Activated CD8-positive, alpha-beta T cell treated with anti-CD3 and anti-CD28 coated beads for 36 hours (primary cell): ENCODE measurements at places on chromosomes 7 and 10. TPM values are rescaled to one million over a fixed set of nuclear protein-coding genes. Genes with fewer than 3 reads are reported as not detected.

DNA sequence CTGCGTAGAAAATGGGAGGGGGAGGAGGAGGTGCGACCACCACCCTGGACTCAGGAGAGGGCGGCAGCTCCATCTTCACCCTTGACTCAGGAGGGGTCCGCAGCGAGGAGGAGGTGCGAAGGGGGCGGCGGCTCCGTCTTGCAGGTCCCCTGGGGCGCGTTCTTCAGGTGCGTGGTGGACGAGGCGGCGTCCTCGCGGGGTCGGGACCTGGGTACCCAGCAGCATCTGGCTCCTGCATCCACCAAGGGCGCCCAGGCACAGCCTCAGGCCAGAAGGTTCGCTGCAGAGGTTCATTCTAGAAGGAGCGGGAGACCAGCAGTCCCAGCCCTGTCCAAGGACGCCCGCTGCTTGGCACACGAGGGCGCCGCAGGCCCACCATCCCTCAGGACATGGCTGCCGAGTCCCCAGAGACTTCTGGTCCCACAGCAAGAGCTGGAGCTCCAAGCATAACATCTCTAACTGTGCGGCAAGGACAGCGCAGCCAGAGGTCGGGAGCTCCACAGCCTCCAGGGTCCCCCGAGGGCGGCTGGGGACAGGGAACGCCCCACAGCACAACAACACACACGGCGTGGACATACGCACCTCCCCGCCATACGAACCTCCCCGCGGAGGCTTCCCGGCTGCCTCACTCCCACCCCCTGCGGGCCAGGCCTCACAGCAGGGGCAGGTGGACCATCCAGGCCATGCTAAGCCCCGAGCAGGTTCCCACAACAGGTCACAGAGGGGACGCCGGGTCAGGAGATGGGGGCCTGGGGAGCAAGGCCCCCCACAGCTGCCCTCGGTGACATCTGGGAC is 16.8 kb upstream of the DPYSL4 start:
- DNase-seq: peak; percentile 33
- H3K4me3 ChIP-seq: no peak overlapping the region
- H3K27ac ChIP-seq: no peak overlapping the region
- peaks cover 4% of the 10 kb centered on the region for H3K27me3 ChIP-seq

DLX6 gene
- not detected for total RNA-seq

- no peaks in the 10 kb centered on the region for H3K27me3 ChIP-seq
- no peaks in the 10 kb centered on the region for H3K36me3 ChIP-seq
- no peak for DNase-seq
- no peak overlapping the region for H3K27ac ChIP-seq
- no peaks in the 10 kb centered on the region for H3K4me1 ChIP-seq
- no peak overlapping the region for H3K4me3 ChIP-seq
These were observed 489.4 kb downstream of the SEMA3D start for GRCh38 chr7:84697506-84697905.

DNA sequence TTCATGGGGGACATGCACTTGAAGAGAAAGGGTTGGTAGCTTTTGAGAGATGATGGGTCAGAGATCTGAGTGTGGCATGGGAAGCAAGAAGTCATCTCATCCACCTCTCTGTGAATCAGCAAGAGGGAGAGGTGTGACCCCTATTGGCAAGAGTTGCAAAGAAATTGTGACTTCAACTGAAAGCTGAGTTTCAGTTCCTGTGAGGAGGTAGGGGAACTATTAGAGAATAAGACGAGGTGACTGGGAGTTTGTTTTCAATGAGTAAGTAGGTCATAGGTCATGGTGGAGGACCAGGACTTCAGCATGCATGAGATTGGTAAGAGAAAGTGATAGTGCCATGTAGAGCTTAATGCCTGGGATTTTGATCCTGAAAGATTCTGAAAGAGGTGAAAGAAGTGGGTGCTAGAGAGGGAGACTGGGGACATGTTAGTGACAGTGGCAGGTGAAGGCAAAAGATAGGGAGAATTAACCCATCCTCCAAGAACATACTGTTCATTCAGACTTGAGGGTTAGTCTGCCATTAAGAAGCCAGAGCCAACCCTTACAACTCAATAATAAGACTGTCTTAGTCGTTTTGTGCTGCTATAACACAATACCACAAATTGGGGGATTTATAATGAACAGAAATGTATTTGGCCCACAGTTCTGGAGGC is 75.5 kb upstream of the CAPZA2 start:
- no peak overlapping the region for H3K27ac ChIP-seq
- H3K4me1 ChIP-seq: no peaks in the 10 kb centered on the region
- peaks cover 2% of the 10 kb centered on the region for H3K27me3 ChIP-seq

GRCh38 chr10:124591123-124591495 is 129.5 kb downstream of the LHPP start:
- no peak for DNase-seq
- H3K27ac ChIP-seq: no peak overlapping the region
- H3K36me3 ChIP-seq: peaks cover 4% of the 10 kb centered on the region
- no peak overlapping the region for H3K4me3 ChIP-seq
- H3K27me3 ChIP-seq: no peaks in the 10 kb centered on the region
- H3K4me1 ChIP-seq: peaks cover 3% of the 10 kb centered on the region

CD36 gene
- total RNA-seq: not detected

GRCh38 chr7:876077-876971 is at the start of gene GET4:
GET4 (plus strand) TSS chr7:876554; CDS start chr7:876646, 92 bp downstream.
- DNase-seq: peak; percentile 97
- peaks cover 36% of the 10 kb centered on the region for H3K4me1 ChIP-seq
- H3K27ac ChIP-seq: peak within 1 kb of the TSS; percentile 88
- no peaks in the 10 kb centered on the region for H3K27me3 ChIP-seq
- H3K4me3 ChIP-seq: peak within 1 kb of the TSS; percentile 93

GRCh38 chr7:5501465-5501864 is 77.8 kb upstream of the TNRC18 start:
- no peak overlapping the region for H3K4me3 ChIP-seq
- H3K36me3 ChIP-seq: peaks cover 30% of the 10 kb centered on the region
- H3K27ac ChIP-seq: no peak overlapping the region
- peaks cover 12% of the 10 kb centered on the region for H3K4me1 ChIP-seq
- no peaks in the 10 kb centered on the region for H3K27me3 ChIP-seq

- H3K27ac ChIP-seq: no peak overlapping the region
- no peaks in the 10 kb centered on the region for H3K4me1 ChIP-seq
- no peak overlapping the region for H3K4me3 ChIP-seq
- H3K36me3 ChIP-seq: no peaks in the 10 kb centered on the region
These were observed 240.4 kb downstream of the ARL4A start for GRCh38 chr7:12927635-12928434.

GRCh38 chr7:23469150-23469960 is 936 bp downstream of the IGF2BP3 start:
- H3K36me3 ChIP-seq: no peaks in the 10 kb centered on the region
- peak overlapping the region; percentile 76 for H3K4me3 ChIP-seq
- no peak overlapping the region for H3K27ac ChIP-seq
- peaks cover 66% of the 10 kb centered on the region for H3K27me3 ChIP-seq

GRCh38 chr10:103793920-103794883 is 61.2 kb downstream of the SH3PXD2A start:
- H3K36me3 ChIP-seq: no peaks in the 10 kb centered on the region
- no peak overlapping the region for H3K4me3 ChIP-seq
- no peaks in the 10 kb centered on the region for H3K27me3 ChIP-seq
- DNase-seq: no peak
- H3K4me1 ChIP-seq: peaks cover 2% of the 10 kb centered on the region

DNA sequence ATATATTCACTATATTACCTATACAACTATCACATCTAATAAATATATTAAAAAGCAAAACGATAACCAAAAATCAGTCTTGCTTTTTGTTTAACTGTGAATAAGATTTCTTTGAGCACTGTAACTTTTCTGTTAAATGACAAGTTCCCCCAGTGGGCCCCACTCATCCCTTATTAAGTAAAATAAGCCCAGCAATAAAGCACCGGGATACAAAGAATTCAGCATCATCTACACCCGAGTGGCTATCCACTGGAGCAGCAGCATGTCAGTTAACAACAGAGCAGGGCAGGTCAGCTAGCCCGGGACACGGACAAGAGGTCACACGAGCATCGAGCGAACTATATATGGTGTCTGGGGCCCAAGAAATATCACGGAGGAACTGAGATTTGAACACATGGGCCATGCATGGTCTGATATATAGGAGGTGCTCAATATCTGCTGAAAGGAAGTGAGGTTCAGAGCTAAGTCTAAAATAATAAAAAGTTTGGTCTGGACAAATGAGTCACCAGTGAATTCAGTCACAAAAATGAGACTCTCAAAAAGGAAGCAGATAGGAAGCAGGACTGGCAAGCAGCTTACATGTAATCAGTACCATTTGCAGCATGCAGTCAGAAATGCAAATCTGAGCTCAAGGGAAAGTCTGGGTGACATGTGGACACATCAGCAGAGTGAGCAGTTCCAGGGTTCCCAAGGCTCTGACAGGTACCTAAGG is 4.1 kb downstream of the ERCC6 start:
- H3K4me1 ChIP-seq: peaks cover 38% of the 10 kb centered on the region
- peaks cover 3% of the 10 kb centered on the region for H3K27me3 ChIP-seq
- H3K4me3 ChIP-seq: no peak overlapping the region
- peak overlapping the region; percentile 74 for H3K27ac ChIP-seq
- H3K36me3 ChIP-seq: peaks cover 26% of the 10 kb centered on the region

GRID2IP gene
- 0.18 TPM for total RNA-seq

DNA sequence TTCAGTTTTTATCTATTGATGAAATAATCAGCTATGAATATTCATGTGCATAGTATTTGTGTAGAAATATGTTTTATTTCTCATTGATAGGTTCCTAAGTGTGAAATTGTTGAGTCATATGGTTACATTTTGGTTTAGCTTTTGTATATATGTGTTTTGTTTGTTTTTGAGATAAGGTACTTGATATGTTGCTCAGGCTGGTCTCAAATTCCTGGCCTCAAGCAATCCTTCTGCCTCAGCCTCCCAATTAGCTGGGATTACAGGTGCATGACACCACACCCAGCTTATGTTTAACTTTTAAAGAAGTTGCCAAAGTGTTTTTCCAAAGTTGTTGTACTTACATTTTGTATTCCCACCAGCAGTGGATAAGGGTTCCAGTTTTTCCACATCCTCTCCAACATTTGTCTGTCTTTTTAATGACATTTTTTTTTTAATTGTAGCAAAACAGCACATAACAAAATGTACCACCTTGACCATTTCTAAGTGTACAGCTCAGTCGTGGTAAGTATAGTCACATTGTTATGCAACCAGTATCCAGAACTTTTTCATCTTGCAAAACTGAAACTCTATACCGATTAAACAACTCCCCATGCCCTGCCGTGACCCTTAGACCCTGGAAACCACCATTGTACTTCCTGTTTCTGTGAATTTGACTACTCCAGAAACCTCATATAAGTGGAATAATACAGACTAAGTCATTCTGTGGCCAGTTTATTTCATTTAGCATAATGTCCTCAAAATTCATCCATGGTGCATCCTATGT is 12.6 kb upstream of the UBE2D1 start:
- peak; percentile 44 for DNase-seq
- H3K27ac ChIP-seq: no peak overlapping the region
- no peaks in the 10 kb centered on the region for H3K36me3 ChIP-seq
- H3K4me3 ChIP-seq: no peak overlapping the region

DNA sequence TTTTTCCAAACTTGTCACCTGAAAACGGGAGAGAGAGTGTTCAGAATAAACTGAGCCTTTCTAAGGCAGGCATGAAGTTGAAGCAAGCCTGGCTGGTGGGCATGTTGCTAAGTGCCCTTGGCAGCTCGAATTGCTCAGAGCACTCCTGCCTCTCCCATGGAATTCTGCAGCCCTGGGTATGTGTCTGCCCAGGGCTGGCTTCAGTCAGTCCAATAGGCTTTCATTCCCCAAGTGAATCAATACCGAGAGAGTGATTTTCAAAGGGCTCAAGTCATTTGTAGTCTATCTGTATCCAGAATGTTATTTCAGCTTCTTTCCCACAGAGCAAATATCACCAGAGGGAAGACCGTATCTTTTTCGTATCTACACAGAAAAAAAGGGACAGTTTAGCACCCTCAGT is 415.5 kb upstream of the COBL start:
- no peaks in the 10 kb centered on the region for H3K4me1 ChIP-seq
- no peak overlapping the region for H3K27ac ChIP-seq
- no peak for DNase-seq
- no peak overlapping the region for H3K4me3 ChIP-seq

DNA sequence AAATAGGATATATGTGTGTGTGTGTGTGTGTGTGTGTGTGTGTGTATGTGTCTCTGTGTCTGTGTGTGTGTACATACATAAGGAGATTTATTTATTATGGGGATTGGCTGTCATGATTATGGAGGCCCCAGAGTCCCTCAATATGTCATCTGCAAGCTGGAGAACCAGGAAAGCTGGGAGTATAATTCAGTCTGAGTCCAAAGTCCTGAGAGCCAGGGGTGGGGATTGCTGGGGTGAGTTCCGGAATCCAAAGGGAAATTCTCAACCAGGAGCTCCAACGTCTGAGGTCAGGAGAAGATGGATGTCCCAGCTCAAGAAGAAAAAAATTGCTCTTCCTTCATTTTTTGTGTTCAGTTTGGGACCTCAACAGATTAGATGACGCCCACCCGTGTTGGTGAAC is 50.7 kb upstream of the PLPP4 start:
- no peaks in the 10 kb centered on the region for H3K36me3 ChIP-seq
- no peak overlapping the region for H3K4me3 ChIP-seq
- H3K27ac ChIP-seq: no peak overlapping the region
- no peak for DNase-seq
- H3K27me3 ChIP-seq: peaks cover 4% of the 10 kb centered on the region

STAG3 gene
- 13.2 TPM for total RNA-seq

- peak; percentile 76 for DNase-seq
- H3K4me3 ChIP-seq: peak overlapping the region; percentile 43
- peak overlapping the region; percentile 76 for H3K27ac ChIP-seq
- no peaks in the 10 kb centered on the region for H3K27me3 ChIP-seq
- peaks cover 7% of the 10 kb centered on the region for H3K36me3 ChIP-seq
These were observed 212.8 kb downstream of the MAD1L1 start for GRCh38 chr7:2019711-2020511.

DNA sequence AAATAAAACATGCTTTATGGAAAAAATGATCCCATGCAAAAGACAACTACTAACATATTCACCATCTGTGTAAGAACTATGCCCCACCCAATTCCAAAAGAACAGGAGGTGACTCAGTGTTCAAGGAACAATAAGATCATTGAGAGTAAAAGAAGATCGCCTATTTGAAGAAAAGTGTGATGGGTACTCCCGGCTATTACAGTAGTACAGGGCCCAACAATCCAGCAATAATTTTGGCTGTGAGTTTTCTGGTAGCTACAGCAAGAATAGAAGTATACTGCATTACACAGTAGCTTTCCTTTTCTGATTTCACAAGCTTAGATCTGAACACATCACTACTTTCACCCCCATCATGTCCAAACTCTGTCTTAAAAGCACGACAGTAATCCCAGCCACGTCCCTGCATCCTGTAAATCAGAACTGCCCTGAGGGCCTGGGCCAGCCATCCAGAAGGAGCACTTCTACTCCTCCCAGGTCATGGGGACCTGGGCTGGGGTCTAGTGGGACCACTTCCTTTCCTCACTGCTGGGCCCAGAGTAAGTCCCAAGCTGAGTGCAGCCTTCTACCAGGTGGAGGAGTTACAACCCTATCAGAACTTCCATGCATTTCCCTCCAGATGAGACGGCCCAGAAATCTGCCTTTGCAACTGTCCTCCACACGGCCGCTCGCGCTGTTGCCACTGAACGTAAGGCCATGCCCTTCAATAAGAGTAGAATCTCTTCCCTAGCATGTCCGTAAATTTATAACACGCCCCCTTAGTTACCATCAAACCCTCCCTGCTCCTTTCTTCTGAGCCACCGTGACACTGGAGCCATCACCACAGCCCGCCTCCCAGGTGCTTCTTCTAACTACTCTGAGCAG is 7.9 kb downstream of the ESYT2 start:
- H3K36me3 ChIP-seq: peaks cover 15% of the 10 kb centered on the region
- DNase-seq: peak; percentile 60
- H3K4me3 ChIP-seq: peak overlapping the region; percentile 66
- H3K27ac ChIP-seq: peak overlapping the region; percentile 94
